ENCODE measurements at places on chromosomes 12 and 14.

DNA sequence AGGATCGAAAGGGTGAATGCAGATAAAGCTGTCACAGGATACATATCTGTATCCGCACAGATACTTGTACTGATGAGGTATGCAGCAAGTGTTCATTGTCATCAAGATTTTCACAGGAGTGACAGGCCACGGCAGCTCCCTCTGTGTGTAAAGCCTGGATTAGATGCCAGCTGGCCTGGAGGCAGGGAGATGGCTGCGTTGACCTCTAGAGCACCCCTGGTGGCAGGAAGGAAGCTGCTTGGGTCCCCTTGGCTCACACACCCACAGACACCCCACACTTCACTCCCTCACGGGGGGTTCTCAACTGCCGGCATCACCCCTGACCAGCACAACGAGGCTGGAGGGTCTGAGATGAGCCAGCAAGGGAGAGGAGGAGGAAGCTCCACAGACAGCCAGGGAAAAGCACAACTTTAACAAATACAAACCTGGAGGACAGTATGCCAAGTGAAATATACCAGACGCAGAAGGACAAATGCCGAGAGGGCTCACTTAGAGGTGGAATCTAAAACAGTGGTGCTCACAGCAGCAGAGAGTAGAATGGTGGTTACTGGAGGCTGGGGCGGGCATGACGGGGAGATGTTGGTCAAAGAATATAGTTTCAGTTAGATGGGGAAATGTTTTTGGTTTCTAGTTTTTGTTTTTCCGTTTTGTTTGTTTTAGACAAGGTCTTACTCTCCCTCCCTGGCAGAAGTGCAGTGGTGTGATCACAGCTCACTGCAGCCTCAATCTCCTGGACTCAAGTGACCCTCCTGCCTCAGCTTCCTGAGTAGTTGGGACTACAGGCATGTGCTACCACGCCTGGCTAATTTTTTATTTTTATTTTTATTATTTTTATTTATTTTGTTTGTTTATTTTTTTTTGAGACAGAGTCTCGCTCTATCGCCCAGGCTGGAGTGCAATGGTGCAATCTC, 45.7 kb downstream of the TEAD4 start:
- no peak for DNase-seq

GRCh38 chr14:55243386-55243785, 27.8 kb upstream of the FBXO34 start:
- DNase-seq = no peak

DNA sequence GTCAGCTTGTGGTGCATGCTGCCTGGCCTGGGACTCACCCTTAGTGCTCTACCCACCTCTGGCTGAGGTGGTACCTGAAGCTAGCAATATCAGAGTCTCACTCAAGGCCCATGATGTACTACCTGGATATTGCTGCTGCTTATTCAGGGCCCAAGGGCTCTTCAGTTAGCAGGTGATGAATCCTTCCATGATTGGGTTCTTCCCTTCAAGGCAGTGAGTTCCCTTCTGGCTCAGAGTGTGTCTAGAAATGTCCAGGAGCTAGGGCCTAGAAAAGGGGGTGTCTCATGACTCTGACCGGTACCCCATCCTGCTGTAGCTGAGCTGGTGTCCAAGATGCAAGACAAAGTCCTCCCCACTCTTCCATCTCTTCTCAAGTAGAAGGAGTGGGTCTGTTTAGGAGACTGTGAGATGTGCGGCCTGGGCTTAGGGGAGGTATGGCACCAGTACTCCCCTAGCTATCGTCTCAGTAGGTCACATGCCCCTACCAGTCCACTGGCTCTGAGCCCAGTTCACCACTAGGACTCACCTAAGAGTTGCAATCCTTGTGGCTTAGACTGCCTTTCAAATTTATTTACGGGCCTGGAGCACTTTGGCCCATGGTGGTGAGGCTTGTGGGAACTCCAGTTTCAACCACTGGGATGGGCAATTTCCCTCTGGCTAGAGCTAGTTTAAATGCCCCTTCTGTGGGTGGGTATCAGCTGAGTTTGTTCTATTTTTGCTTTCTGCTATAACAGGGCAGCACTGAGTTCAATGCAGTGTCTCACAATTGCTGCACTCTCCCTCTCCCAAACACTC, 12.2 kb downstream of the PRORP start:
- no peak for DNase-seq

DNA sequence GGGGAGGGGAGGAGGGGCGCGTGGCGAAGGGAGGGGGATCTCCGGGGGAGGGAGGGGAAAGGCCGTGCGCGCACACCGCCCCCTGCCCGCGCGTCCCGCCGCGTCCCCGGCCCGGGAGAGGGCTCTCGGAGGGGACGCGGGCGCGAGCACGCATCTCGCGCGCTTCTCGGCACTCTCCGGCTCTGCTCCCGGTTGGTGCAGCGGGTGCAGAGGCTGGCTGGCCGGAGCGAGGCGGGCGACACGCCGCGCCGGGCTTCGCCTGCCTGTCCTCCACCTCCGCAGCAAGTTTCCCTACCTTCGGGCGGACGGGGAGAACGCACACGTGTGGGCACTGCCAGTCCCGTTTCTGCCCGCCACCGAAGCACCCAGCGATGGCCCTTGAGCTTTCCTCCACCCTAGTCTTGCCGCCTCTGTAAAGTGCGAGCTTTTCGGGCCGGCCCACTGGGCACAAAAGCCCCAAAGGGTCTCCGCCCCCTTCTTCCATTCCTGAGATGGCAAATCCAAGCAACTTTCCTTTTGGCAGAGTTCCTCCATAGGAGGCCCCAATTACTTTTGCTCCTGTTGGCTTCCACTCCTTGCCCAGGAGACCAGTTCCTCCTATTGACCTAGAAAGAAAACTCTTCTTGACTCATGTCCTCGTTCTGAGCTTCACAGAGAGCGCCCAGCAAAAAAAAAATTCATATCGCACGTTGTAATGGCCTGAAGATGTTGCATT, 363 bp upstream of the CSAD start:
- DNase-seq = no peak

DNA sequence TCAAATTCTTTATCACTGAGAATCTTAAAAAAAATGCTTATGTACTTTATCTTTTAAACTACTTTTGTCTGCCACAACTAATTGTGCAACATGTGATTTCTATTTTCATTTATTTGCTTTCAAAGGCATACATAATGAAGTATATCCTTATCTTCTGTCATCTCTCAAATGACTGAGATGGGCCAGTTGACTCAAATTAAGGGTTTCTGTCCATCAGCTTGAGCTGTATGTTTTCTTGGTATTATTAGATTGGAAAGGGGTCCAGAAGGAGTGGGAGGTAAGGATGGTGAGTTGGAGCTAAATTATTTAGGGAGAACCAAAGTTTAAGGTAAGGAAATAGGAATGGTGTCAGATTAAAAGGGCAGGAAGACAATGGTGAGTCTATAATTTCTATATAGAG, 408.4 kb upstream of the SEL1L start:
- no peak for DNase-seq

DNA sequence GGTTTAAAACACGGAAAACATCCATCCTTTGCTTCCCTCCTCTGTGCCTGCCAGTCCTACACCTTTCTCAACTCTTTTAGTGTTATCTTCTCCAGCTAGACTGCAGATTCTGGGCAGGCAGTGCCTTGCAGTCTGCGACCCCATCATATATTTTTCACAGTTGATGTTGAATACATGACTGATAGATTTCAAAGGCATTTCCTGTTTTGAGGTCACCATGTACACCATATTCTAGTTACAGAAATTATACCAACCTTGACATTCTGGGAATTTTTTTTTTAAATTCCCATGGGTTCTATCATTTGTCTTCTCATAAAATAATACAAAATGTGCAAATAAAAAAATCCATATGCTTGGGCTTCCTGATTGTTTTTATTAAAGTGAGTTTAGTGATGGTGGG, 16.6 kb downstream of the SOCS2 start:
- no peak for DNase-seq

DNA sequence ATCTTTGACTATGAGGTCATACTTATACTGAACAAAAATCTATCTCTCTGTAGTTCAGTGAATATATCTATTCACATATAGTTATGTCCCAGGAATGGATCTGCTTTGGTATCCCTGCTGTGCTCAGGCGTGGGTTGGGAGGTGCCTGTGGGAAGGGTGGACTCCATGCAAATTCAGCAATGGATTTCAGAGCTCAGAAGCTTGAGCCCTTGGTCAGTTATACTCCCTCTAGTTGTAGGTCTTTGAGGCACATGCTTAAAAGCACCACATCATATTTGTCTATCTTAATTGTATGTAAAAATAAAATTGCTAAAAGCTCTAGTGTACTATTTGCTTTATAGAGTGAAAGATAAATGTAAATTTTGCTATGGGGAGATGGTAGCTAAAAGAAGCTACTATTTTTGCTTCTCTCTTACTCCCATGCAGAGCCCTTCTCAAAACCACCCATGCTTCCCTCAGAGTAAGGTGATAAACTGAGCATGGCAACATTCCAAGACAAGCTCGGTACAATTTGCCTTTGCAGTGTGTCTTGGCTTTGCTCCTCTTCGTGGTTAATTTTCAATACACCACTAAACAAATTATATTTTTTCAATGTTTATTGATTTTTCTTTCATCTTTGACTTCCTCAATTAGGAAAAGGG, 54.9 kb downstream of the SLC16A7 start:
- DNase-seq = no peak

GRCh38 chr14:32167907-32168306, 33.9 kb upstream of the RNU6-7 start:
- no peak for DNase-seq

- no peak for DNase-seq
Observed at GRCh38 chr12:42315108-42315507, 10.8 kb downstream of the ZCRB1 start.
